ENCODE measurements at places on chromosomes 7 and 10.
A peak's percentile ranks its signal among the peaks of the same experiment; 100 is the strongest.

DNA sequence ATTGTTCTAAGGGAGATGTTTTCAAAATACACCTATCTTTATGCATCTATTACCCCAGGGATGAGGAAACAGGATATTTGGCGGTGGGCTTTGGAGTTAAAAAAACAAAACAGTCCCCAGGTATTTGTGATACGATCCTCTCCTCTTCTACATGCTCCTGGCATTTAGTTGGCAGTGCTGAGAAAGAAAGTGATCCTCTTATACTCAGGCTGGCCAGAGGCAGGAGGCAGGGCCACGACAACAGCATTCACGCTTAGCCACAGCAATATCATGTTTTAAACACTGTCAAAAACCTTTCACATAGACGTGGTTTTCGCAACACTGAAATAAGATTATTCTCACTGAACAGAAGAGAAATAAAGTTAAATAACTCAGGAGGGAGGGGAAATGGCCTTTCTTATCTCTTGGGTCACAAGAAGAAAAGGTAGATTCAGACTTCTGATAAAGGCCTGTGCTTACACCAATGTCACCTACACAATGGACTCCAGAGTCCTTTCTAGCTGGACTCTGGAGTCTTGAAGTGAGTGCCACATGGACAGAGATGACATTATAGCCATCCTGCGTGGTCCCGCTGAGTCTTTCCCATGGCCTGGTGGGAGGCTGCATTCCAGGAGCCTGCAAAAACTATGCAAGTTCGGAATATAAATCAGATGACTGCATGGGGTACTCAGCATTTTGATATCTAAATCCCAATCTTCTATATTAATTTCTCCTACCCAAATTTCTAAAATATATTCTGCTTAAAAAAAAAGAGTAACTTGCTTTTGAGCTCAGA, 88.7 kb downstream of the PIP4K2A start:
- no peak for DNase-seq

- DNase-seq = no peak
These were observed 205.4 kb downstream of the ZMYND11 start for GRCh38 chr10:340646-341045.

- no peak for DNase-seq
These were observed 114.7 kb downstream of the MYO3A start for GRCh38 chr10:26048756-26049155.

GRCh38 chr10:5623081-5623748, 43.2 kb downstream of the ASB13 start:
- DNase-seq = peak; percentile 79

DNA sequence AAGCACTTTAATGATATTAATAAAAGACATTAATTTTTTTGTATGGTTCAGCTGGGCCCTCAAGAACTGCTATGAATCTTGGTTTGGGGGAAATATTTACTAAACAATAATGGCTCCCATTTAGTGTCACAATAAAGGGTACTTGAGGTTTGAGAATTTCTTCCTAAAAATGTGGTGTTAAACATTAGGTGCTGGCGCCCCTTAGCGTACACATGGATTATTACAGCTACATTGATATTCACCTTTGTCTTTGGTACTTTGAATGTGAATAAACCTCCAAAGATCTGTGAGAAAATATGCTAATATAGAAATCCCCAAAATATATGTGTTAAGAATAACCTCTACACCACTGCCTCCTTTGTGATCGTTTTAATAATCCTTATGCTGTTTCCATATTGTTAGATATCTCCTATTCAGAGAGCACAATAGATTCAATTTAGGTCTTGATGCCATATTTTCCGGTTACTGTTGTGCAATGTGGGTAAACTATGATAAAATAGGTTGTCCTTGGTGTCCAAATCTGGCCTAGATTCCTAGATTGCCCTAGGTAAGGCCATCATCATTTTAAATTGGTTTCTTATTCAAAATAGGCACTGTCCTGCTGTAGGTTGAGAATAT, 161.8 kb upstream of the CACNA2D1 start:
- peak; percentile 53 for DNase-seq

GRCh38 chr7:23972057-23972456, 262.0 kb downstream of the STK31 start:
- DNase-seq = no peak
